ENCODE measurements at places on chromosomes 4 and X. TPM values are rescaled to one million over a fixed set of nuclear protein-coding genes. Genes with fewer than 3 reads are reported as not detected.
A peak's percentile ranks its signal among the peaks of the same experiment; 100 is the strongest.

- DNase-seq: no peak
Measured at GRCh38 chr4:23952258-23952657, 62.4 kb upstream of the PPARGC1A start.

SOX3 gene
- total RNA-seq: not detected

LANCL3 gene
- 1.7 TPM for total RNA-seq

DNA sequence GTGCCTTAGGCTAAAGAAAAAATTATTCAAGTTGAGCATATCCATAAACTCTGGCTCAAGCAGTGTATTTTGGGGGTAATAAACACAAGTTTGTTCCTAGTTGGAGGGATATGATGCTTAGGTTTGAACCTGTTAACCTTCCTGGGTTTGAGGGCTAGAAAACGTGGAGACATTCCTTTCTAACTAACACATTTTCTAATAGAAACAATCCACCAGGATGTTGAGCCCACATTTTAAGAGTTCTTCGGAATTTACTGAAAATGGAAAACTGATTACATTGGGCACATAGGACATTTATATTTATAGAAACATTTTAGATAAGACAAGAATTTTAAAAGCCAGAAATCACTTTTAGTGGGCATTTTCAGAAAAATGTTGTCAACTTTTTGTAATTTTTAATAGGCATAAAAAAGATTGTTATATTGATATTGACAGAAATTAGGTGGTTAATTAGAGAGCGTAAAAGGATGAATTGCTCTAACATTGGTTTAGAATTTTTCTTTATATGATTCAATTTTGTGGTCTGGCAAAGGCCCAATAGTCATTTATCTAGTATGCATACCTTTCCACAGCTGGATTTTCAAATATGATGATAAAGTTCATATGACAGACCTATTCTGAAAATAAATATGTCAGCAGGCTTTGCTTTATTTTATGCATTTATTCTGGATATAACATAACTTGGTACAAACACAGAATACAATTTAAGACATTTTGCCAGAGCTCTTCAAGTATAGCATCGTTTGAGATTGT, 49.2 kb downstream of the CEP44 start:
- DNase-seq: no peak

DNA sequence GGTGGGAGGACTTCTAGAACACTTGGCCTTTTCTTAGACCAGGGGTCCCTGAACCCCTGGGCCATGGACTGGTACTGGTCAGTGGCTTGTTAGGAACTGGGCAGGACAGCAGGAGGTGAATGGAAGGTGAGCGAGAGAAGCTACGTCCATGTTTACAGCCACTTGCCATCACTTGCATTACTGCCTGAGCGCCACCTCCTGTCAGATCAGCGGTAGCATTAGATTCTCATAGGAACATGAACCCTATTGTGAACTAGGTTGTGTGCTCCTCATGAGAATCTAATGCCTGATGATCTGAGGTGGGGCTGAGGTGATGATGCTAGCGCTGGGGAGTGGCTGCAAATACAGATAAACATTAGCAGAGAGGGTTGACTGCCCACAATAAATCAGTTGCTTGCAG, 100.9 kb upstream of the IGFBP7 start:
- no peak for DNase-seq

PRKX gene
- total RNA-seq: 23.0 TPM

MMRN1 gene
- total RNA-seq: 19.3 TPM

GRCh38 chrX:153926858-153927671, 1.0 kb upstream of the ARHGAP4 start:
- no peak for DNase-seq

DNA sequence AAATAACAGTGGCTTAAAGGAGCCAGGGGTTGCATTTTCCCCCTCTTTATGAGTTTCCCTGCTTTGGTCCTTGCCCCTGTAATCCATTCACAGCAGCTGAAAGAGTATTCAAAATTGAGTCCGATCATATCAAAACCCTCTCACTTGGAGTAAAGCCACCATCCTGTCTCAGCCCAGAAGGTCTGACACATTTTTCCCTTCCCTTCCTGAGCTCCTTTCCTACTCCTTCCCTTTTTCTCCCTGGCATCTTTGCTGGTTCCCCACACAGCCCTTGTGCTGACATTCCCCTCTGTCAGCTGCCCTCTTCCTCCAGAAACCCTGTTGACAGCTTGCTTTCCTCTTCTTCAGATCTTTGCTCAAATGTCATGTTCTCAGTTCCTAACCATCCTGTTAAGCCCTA, 295.6 kb downstream of the EVC2 start:
- no peak for DNase-seq

KLHL4 gene
- 0.92 TPM for total RNA-seq

DNA sequence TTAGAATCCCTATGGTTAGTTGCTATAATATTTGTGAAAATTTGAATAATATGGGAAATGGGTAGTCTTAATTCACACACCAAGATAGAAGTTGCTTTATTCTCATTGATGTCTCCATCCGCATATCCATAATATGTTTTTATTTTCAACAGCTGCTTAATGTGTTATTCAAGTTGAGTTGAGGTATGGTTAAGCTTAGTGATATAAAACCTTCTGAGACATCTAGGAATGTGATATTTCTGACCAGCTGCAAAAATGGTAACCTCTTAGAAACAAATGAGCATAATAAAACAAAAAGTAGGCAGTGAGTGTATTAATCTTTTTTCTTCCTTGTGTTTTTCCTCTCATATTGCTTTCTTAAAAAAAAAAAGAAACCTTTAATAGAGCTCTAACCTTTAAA, 172.9 kb downstream of the TENM3 start:
- no peak for DNase-seq

DKK2 gene
- total RNA-seq: 4.7 TPM

- DNase-seq: no peak
Measured at GRCh38 chr4:73721435-73721834, 18.9 kb upstream of the CXCL8 start.

PNCK gene
- not detected for total RNA-seq

DNA sequence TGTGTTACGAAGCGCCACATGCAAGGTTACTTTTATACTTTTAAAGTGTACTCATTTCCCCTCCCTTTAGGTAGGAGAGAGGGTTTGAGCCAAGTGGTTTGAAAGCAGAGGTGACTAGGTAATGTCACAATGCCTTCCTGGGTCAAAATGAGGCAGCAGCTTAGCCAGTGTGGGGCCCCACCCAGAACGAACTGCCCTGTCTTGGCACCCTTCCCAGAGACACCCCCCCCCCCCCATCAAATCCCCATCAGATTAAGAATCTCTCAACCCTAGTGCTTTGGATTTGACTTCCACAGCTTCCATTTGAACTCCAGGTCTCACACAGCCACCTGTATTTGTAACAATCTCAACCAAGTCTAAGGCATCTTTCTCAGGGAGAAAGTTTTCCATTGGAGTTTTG, 31.1 kb downstream of the BCOR start:
- DNase-seq: no peak

- DNase-seq: no peak
Measured at GRCh38 chr4:119537586-119537985, 91.0 kb downstream of the PDE5A start.

- peak; percentile 93 for DNase-seq
Measured at GRCh38 chr4:1345903-1346780, 866 bp upstream of the UVSSA start.

- DNase-seq: peak; percentile 47
Measured at GRCh38 chr4:98260047-98260578, 1.1 kb upstream of the RAP1GDS1 start.

DNA sequence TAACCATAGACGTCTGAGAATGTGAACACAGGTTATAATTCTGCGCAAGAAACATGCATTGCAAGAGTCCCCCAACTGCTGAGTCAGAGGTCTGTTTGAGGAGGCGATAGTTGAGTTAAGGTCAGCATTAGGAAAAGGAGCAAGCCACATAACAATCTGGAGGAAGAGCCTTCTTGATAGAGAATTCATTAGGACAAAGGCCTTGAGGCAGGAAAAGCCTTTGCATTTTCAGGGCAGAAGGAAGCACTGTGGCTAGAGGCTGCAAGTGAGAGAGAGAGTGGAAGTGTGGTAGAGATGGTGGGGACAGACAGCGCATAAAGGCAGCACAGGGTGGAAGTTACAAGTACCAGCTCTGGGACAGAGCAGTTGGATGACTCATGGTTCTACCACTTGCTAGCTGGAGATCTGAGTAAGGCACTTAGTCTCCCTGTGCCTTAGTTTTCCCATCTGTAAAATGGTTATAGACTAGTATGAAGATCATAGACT, 125.8 kb upstream of the LNX1 start:
- peak; percentile 31 for DNase-seq

GRCh38 chr4:165784672-165785071, 88.4 kb upstream of the TLL1 start:
- no peak for DNase-seq

GRCh38 chrX:96182366-96182765, 502.3 kb upstream of the DIAPH2 start:
- DNase-seq: no peak

GRCh38 chrX:1502241-1502640, 34.7 kb downstream of the P2RY8 start:
- DNase-seq: no peak

DNA sequence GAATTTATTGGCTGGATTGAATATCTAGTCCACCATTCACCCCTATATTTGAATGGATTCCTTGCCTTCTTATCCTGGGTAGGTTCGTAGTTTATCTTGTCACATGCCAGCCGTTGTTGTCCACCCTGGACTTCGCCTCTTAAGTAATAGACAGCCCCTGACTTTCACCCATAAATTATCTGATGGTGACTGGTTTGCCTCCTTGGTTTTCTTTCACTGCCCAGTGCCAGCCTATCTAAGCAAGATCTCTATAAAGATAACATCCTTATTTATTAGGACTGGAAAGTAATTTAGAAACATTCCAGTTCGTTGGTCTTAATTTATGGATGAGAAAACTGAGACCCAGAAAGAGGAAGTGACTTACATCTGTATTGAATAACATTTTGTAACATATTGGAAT, 410.3 kb downstream of the RPA4 start:
- no peak for DNase-seq

DNA sequence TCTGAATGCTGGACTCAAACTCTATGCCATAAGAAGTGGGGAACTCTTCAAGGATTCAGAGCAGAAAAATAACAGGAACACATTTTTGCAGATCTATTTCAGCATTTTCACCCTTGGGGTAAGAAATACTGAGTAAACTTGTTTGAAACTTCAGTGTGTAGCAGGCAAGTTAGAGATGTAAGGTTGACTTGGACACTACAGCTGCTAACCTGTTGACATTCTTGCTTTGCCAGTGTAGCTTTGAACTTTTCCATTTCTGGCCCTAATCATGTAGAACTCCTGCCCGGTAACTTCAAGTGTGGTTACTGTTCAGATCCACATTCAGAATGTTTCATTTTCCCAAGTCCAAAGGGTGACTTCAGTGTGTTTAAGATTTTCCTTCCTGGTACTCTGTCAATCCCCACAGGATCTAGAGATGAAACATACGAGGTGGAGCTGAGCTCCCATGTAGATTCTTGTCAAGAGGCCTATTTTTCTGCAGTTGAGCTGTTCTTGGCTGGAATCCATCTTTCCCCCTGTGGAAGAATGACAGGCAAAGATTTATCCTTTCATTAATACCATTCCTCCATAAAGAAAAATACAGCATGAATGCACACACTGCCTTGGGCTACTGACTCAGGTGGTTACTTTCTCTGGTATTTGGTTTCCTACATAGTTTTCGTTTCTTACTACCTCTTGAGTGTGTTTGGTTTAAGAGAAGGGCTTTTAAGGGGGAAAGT, 34.1 kb downstream of the FHDC1 start:
- no peak for DNase-seq

TASL gene
- 4.2 TPM for total RNA-seq

GRCh38 chr4:18050448-18050847, 28.9 kb upstream of the LCORL start:
- no peak for DNase-seq

DNA sequence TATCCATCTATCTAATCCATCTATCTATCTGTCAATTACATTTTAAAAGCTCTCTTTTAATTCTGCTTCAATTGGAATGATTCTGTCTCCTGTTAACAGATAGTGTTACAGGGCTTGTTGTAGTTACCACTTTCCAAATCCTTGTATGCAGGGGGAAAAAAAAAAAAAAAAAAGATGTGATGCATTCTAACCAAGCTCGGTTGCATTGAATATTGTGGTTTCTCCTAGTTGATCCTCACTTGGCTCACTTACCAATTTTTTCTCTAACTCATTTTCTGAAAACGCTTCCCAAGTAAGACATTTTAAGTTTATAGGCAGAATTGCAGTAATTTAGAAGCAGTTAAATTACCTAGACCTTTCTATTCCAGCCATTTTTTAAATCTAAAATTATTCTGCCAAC, 327.9 kb upstream of the PITX2 start:
- DNase-seq: no peak

DNA sequence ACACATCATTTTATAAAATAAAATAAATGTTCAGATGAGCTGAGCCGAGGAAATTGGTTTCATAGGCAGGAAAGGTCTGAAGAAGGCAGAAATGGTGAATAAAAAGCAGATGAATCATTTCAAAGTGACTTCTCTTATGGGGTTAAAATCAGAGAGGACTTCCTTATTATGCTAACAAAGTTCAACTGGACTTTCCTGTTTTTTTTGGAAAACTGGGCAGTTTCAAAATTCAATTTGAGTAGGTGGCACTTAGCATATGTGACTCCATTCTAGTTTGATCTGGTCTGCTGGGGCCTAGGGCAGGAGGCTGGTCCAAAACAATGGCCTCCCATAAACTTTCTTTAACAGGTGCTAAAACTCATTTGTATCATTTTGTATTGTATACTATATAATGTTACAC, 1794.9 kb upstream of the TENM3 start:
- DNase-seq: no peak

GRCh38 chr4:145387079-145387478, 94.6 kb upstream of the SMAD1 start:
- DNase-seq: no peak

- DNase-seq: no peak
Measured at GRCh38 chr4:144967161-144967560, 130.8 kb downstream of the ANAPC10 start.

CT55 gene
- not detected for total RNA-seq
